ENCODE measurements at places on chromosomes 16 and 17.

GRCh38 chr16:49342336-49343265 lies 31.0 kb upstream of the C16orf78 start:
- DNase-seq: no peak

- peak; percentile 67 for DNase-seq
Observed at GRCh38 chr17:76452660-76453430, at the start of gene UBE2O. Gene UBE2O, minus strand, starts transcription at chr17:76453152. Its CDS starts 11 bp downstream, at chr17:76453141.

- DNase-seq: no peak
Observed at GRCh38 chr17:75313941-75314551, 24.8 kb upstream of the SLC25A19 start.

GRCh38 chr16:82396509-82396908 lies 226.5 kb upstream of the MPHOSPH6 start:
- no peak for DNase-seq

Measured in PC-9 (cell line).